Naive thymus-derived CD8-positive, alpha-beta T cell (primary cell): ENCODE measurements at places on chromosomes 5 and 9.

DNA sequence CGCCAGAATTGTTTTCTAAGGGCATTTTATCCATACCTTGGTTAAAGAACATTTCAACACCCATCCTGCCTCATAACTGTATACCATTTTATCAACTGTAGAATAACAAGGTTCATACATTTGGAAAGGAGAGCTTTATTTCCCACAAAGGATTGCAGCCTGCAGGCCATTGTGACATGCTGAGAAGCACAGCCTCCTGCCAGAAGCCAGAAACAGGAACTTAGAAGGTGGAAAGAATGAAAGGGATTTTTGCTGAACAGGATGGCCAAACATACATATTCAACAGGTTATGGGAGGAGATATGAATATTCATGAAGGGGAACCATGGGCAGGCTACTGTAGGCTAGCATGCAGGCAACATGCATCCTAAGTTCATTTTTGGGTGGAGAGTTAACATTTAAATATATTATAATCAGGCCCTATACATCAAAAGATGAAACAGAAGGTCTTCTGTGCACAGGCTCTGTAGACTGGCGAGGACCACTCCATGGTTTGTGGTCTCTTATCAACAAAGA is 59.9 kb upstream of the DIRAS2 start:
- no peak for DNase-seq

GRCh38 chr5:169964246-169964645 is 16.0 kb downstream of the INSYN2B start:
- DNase-seq: no peak

DNA sequence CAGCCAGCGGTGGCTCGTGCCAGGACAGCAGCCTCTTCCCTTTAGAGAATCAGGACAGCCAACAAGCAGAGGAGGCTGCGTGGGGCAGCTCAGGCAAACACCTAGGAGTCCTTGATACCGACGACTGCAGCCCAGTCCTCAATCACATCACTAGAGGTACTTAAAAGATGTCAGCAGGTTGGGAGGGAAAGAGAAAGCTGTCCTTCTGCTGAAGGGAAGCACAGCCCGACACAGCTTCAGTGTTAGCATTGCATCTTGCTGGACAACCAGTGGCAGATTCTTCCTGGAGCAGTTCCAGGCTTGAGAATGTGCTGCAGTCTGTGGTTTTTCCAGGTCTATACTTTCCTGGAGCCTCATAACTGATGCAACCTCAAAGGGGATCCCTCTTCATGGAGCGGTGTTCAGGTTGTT is 230.5 kb downstream of the SYK start:
- no peak for DNase-seq

GRCh38 chr9:70165006-70165602 is 93.7 kb upstream of the SMC5 start:
- no peak for DNase-seq

GRCh38 chr5:112161392-112161748 is 257.7 kb downstream of the EPB41L4A start:
- no peak for DNase-seq

GRCh38 chr9:68802525-68803015 is 97.5 kb downstream of the PIP5K1B start:
- DNase-seq: no peak

GRCh38 chr9:72577212-72577753 is 55.9 kb downstream of the TMC1 start:
- no peak for DNase-seq

DNA sequence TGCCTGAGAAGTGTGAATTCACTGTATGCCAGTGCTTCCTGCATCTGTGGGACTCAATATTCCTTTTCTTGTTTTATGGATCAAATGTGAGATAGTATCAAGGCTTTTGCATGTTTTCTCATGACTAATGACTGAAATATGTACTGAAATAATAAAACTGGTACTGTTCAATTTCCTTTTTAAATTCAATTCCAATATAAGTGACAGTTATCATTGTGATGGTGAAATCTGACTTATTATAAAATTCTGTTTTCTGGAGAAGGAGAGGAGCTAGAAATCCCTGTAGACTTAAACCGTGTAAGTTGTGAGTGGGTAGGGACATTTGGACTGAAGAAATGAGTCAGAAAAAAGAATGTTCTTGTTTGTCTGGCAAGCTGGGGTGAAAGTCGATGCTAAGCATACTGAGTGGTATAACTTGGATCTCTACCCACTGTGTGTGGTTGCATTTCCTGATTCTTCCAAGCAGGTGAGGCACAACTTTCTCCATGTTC is 245.2 kb downstream of the EFNA5 start:
- no peak for DNase-seq

DNA sequence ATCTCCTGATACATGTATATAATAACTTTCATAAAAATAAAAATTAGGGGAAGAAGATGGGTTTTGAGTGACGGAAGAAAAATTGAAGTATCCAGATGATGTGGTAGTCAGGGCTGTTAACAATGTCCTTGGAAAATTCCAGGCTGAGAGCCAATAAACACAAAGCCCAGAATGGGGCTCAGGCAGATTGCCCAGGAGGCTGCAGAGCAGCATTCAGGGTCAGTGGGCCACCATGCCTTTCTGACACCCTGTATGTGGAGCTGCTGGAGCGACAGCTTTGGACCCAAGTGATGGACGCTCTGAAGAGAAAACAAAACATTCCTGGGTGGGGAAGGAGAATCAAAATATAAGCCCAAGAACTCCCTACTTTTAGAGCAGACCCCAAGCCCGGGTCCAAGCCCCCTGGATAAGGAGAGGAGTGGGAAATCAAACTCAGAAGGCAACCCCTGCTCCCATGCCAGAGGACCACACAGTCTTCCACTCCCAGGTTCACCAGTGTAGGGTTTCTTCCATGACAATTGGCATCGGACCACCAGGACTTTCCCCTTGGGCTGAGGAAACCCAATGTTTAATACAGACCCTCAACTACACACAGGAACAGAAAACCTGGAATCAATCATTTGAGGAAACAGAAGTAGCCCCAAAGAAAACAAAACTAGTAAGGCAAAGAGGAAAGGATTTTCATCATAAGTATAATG is 45.7 kb upstream of the SPATA31C2 start:
- no peak for DNase-seq

DNA sequence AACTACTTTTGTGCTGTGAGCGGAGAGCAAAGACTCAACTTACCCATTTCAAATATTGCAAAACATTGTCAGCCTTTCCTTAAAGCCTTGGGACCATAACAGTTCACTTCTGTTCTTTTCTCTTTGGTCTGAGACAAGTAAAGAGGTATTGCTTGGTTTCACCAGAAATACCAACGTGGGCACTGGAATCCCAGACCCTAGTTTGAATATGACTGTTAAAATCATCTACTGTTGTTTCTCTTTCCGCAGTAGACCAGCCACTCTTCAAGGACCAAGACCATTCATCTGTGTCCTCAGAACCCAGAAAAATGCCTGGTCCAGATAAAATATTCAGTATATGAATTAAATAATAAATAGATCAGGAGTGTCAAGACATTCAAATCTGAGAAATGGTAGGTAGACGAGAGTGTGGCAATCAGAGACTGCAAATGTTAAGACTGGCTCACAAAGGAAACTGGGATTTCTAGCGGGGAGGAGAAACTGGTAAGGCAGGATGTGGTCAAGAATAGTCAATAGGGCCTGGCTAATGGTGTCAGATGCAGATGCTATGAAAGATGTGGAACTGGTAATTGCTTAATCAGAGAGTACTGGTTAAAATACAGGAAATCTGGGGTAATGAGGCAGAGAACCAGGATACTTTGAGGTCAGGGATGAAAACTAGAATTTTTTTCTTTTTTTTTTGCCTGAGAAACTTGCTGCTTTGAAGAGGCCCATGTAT is 82.1 kb upstream of the IL33 start:
- DNase-seq: no peak

DNA sequence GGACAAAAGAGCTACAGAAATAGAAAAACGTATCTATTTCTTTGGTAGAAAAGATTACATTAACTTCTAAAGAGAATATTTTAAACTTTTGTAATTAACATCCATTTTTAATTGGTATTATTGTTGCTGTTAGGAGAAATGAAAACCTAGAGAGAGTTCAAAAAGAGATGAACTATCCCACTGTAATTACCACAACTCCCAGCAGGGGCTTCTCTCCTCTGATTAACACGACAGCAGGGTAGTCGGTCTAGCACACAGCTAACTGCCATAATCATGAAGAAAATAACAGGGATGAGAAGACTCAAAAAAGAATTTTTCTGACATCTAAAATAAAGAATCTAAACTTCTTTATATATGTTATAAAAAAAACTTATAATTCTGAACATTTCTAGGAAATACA is 86.2 kb upstream of the CDH9 start:
- DNase-seq: no peak

GRCh38 chr9:1532171-1532570 is 482.0 kb downstream of the DMRT2 start:
- no peak for DNase-seq

GRCh38 chr9:952546-952945 is 23.9 kb upstream of the DMRT3 start:
- DNase-seq: no peak

DNA sequence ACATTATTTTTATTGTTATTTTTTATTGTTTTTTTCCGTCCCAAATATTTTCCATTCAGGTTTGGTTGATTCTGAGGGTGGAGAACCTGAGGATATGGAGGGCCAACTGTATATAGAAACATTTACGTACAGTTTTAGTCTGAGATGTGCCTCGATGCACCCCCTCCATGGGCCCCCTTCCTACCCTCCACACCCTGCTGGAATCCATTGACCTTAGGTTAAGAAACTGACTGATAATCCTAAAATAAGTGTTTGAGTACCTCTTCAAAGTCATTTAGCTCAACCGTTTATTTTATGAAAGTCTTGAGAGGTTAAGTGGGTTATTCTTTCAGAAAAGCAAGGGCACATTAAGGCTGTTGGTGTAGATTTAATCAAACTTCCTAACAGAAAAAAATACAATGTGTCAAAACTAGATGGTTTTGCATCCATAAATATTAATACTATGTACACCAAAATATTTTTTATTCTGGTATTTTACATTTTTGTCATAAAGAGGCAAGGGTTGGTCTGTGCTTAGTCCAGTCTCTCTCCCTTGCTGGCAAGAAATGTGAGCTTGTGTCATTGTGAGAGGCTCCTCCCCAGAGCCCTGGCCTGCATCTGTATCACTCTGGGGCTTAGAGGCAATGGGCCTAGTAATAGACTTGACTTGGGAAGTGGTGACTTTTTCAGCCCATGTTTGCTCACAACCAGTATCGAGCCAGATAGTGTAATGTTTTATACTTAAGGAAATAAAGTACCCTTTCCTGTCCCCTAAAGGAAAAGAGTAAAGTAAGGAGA is 15.7 kb downstream of the MTRR start:
- DNase-seq: no peak

DNA sequence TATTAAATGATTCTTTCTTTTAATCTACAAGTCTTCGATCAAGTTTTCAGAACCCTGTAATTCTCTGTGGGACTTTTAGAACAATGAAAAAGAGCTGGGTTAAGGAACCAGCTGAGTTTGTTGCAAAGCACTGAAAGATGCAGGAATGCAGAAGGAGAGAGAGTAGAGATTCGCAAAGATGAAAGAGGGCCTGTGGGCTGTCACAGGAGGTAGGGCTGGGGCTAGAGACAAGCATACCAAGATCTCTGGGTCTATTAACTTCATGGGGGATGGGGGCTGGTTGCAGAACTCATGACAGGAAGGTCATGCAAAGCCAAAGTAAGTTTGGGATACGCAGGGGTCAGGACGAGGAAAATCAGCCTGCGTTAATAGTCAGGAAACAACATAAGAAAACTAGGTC is 81.8 kb downstream of the LURAP1L start:
- no peak for DNase-seq

DNA sequence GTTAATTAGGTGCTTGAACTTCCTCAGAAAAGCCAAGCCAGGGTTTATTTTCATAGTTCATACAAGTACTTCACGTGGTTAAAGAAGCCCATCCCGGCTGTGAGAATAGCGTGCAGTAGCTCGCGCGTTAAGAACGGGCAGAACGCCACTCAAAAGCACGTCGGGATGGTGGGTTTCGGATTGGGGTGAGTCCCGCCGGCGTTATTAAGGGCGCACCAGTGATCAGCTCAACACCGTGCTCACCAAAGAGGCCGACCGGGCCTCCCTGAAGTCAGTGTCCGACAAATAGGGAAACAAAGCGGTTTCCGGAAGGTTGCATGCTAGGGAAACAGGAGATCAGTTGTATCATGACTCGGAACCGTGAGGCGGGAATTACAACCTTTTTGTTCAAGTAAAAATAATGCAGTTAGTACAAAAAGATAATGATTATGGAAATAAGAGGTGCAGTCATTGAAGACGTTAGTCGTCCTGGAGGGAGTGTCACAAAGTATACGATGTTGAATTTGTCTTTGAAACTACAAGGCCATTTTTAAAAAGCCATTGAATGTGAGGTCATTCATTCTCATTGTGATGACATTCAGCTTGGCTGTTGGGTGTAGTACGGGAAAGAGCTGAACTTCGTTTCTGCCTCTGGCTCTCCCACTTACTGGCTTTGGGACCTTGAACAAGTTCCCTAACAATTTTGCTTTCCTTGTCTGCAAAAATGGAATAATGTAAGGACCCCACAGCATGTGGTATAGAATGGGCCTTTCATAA is 992 bp downstream of the SETD9 start:
- DNase-seq: no peak

- no peak for DNase-seq
Observed at GRCh38 chr9:80946496-80947170, 742.7 kb downstream of the TLE1 start.

DNA sequence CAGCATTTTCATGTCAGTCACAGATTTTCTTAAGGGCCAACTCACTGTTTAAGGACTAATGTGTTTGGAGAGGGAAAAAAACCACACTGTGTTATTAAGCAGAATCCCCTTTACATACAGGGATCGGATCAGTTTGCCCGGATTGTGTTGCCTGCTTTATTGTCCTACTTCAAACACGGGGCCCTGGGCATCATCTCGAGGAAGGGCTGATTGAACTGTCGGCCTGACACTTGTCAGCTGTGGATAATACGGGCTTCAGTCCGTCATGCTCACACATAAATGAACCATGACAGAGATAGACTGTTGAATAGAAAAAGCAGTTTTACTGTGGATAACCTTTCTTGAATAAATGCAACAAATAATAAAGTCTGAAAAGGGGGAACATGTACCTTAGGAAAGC is 325.0 kb downstream of the ZSWIM6 start:
- no peak for DNase-seq
